ENCODE measurements at places on chromosomes 7 and 10.

DNA sequence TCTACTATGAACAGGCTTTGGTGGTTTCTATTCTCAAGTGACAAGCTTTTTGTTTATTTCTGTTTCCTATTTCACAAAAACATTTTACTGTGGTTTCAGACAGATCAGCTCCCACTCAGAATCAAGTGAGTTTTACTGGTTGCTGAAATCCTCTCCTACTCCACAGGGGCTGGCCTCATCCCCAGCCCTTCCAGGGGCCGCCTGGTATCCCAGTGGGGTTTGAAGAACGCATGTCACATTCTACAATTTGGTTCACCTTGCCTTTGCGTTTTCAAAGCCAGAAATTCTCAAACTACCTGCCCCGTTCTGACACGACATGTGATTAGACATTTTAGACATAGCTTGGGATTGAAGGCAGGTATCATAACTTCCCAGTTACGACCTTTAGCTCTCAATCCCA, 160.9 kb upstream of the AGK start:
- DNase-seq: no peak

GRCh38 chr7:6576024-6576866, 1.0 kb upstream of the ZDHHC4 start:
- DNase-seq: no peak

DNA sequence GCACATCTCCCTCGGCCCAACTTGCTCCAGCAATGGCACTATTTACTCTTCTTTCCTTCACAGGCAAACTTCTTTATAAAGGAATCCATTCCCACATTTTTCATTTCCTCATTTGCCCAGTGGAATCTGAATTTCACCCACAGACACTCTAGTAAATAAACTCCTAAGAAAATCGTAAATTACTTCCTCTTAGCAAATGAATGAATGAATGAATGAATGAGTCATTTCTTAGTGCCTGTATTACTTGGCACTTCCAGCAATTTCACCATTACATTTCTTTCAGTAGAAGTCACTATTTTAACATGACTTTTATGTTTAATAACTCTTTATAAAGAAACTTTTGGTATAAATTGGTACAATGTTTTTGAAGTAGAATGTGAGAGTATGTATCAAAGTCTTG, 55.7 kb downstream of the DDC start:
- DNase-seq: no peak

- DNase-seq: no peak
These were observed 37.5 kb downstream of the STK32C start for GRCh38 chr10:132270256-132270655.

All from neuronal stem cell (in vitro differentiated cells).